Activated naive CD8-positive, alpha-beta T cell treated with anti-CD3 and anti-CD28 coated beads, Interleukin-2, amount 10 ng/mL, durations not matched to agents 7 days and 5 days (primary cell): ENCODE measurements at places on chromosomes 7 and 10. TPM values are rescaled to one million over a fixed set of nuclear protein-coding genes. Genes with fewer than 3 reads are reported as not detected.

The CAV2 gene
- not detected for total RNA-seq

The PHKG1 gene
- total RNA-seq = 2.4 TPM

GRCh38 chr10:110876000-110876399, 4.3 kb downstream of the PDCD4 start:
- no peak for DNase-seq

GRCh38 chr10:25080880-25081581, 64.6 kb downstream of the THNSL1 start:
- peak; percentile 47 for DNase-seq

- peak; percentile 97 for DNase-seq
These were observed 702 bp upstream of the KAZALD1 start for GRCh38 chr10:101060951-101061623.

- DNase-seq = no peak
These were observed 19.2 kb downstream of the GET4 start for GRCh38 chr7:895451-896052.
